Stimulated activated CD4-positive, alpha-beta T cell treated with anti-CD3 and anti-CD28 coated beads, Interleukin-15, amount 100 ng/mL, for 1 hour (primary cell): ENCODE measurements at places on chromosomes 1 and 21.
A peak's percentile ranks its signal among the peaks of the same experiment; 100 is the strongest.

GRCh38 chr1:70979881-70980280 is 67.7 kb downstream of the PTGER3 start:
- DNase-seq = no peak

- no peak for DNase-seq
Observed at GRCh38 chr1:25183126-25183980, 48.9 kb downstream of the SYF2 start.

- DNase-seq = peak; percentile 62
Observed at GRCh38 chr1:42957880-42958487, 684 bp downstream of the SLC2A1 start.

DNA sequence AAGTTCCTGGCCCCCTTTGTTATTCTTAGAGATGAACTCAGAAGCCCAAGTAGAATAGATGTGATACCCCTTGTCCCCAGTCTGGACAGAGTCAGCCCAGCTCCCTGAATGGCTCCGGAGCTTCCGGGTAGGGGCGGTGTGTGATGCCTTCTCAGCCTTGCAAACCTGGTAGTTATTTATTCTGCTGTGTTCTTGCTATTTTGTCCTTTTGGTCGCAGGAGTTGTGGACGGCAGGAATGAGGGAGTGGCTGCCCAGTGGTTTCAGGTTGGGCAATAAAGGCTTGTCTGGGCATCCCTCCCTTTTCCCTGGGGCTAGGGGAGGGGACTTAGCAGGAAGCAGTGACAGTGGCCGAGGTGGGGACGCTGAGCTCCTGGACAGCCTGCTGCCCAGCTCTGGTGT is 2.8 kb downstream of the PTPRU start:
- DNase-seq = no peak

DNA sequence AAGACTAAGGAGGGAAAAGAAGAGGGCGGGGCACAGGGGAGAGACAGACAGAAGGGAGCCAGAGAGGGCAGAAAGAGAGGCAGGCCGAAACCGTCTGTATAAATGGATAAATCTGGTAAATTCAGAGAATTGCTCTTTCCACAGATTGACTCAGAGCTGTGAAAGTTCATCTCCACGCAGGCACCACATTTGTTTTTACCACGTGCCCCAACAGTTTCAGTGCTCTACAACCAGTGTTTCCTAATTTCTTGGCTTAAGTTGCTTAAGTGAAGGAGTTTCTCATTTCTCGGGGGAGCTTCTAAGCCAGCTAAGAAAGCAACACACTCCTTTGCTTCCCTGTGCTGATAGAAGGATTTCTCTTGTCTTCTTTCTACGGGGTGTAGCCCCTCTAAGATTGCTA is 87.1 kb downstream of the ENAH start:
- DNase-seq = no peak

DNA sequence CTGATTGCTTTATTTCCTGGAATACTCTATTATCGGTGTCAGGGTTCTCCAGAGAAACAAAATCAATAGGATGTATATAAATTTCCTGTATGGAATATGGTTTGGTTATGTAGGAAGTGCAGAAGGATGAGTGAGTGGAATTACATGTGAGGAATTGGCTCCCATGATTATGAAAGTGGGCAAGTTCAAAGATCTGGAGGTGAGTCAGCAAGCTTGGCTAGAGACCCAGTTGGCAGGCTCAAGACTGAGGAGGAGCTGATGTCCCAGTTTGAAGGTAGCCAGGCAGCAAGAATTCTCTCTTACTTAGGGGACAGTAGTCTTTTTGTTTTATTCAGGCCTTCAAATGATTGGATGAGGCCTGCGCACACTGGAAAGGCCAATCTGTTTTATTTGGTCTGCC is 57.5 kb downstream of the MAP3K7CL start:
- no peak for DNase-seq

DNA sequence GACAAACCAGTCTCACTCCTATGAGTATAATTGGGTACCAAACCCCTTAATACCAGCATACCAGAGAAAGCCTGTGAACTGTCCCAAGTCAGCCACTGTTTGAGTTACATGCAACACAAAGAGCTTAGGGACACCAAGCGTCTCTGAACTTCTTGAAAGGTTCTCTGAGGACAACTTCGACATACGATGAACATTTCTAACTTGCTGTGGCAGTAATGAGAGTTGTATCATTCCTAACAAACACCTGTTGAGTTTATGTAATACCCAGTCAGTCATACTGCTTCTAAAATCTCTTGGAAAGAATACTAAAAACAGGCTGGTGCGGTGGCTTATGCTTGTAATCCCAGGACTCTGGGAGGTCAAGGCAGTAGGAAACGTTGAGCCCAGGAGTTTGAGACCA is 18.4 kb downstream of the CCT8 start:
- DNase-seq = no peak

- no peak for DNase-seq
Observed at GRCh38 chr1:184759112-184759511, 4.5 kb upstream of the EDEM3 start.

DNA sequence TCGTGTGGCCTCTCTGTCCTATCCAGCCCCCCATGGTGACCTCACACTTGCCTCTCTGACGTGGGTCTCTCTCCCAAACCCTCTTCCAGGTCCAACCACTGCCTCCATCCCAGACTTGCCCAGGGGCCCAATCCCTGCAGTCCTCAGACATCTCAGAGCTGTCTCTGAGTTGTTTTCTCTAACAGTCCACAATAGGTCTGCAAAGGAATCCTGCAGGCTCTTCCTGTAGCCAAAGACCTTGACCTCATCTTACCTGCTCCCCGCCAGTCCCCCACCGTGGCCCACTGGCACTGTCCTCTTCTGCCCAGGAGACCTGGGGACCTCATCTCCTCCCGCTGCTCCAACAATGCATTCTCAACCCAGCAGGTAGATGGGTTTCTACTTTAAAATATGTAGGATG is 10.0 kb downstream of the RNF187 start:
- no peak for DNase-seq
